AML-193 (cell line): ENCODE measurements at places on chromosomes 16 and 17.
A peak's percentile ranks its signal among the peaks of the same experiment; 100 is the strongest.

DNA sequence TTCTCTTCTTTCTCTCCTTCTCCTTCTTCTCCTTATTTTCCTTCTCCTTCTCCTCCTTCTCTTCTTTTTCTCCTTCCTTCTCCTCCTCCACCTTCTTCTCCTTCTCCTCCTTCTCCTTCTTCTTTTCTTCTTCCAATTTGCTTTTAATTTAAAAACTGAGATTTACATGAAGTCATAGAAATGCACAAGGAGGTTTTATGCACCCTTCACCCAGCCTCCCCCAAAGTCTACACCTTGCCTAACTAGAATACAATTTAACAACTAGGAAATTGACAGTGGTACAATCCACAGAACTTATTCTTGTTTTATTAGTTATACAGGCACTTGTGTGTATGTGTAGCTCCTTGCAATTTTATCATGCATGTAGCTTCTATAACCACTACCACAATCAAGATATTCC, 826.7 kb downstream of the KCNJ2 start:
- no peak for DNase-seq

GRCh38 chr17:58335061-58335731, 6.6 kb upstream of the TSPOAP1 start:
- DNase-seq: no peak

- DNase-seq: peak; percentile 91
Measured at GRCh38 chr16:58425756-58426494, 33.7 kb downstream of the GINS3 start.

- DNase-seq: no peak
Measured at GRCh38 chr16:54244061-54244886, 42.3 kb downstream of the IRX3 start.

DNA sequence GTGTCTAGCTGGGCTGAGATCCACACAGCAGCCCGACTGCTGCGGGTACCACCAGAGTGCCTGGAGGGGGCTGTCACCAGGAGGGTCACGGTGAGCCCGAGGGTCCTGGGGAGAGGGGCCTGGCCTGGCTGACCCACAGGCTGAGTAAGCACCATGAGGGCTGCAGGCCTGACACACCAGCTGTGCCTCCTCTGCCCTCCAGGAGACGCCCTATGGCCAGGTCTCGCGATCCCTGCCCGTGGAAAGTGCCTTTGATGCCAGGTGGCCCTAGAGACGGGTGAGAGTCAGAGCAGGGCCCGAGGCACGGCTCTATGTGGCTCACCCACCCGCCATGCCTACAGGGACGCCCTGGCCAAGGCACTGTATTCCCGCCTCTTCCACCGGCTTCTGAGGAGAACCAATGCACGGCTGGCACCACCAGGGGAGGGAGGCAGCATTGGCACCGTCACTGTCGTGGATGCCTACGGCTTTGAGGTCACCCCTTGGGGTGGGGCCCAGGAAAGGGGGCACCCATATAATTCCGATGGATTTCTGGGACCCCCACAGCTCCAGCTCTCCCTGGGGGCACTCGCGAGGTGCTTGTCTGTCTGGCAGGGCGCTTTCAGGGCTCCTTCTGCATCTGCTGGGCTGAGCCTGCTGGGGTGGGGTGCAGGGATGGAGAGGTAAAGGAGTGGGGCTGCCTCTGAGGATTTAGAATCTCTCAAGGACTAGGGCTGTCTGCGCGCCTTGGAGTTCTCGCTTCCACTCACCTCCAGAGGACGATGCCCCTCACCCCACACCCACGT, 7.1 kb downstream of the MYO15B start:
- no peak for DNase-seq

GRCh38 chr16:59586331-59586730, 852.2 kb upstream of the GOT2 start:
- no peak for DNase-seq

DNA sequence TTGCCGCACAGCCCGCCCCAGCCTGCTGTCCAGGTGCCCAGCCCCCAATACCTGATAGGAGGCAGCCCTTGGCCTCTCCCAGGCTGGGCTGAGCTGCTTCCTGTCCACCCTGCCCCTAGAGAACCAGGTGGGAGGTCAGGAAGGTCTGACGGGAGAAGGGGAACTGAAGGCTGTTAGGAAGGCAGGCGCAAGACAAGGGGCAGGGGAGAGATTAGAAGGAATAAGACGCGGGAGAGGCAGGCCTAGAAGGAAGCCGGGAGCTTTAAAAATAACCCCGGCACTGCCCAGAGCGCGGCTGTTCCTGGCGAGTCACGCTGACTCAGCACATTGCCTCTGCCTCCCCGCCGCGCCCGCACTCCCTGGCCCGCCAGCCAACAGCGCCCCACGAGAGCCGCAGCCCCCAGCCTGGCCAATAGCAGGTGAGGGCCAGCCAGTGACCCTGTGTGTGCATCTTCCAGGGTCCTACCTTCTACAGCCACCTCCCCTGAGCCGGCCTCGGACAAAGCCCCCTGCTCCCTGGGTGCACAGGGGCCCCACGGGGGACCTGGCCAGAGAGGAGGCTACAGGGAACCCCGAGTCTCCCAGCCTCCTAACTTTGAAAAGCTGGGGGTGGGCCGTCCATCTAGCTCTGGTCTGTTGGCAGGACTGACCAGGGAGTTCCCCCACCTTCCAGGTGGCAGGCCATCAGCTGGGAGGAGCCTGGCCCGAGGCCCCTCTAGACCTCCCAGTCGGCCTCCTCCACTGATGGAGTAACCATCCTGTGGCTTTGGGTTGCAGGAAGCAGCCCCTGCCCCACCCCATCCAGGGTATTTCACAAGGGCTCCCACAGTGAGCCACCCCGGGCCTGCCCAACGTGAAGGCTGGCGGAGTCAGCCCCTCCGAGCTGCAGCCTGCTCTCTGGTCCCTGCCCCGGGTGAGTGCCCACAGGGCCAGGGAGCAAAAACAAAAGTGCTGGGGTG, 4.0 kb downstream of the MAFG start:
- peak; percentile 93 for DNase-seq

GRCh38 chr16:57299009-57299718, 14.7 kb upstream of the PLLP start:
- DNase-seq: peak; percentile 80

GRCh38 chr17:41894791-41895331, 23.9 kb downstream of the ACLY start:
- DNase-seq: no peak

GRCh38 chr17:10119203-10120108, 79.0 kb downstream of the GAS7 start:
- peak; percentile 66 for DNase-seq

- no peak for DNase-seq
Measured at GRCh38 chr17:42795061-42795460, 3.4 kb downstream of the COA3 start.

DNA sequence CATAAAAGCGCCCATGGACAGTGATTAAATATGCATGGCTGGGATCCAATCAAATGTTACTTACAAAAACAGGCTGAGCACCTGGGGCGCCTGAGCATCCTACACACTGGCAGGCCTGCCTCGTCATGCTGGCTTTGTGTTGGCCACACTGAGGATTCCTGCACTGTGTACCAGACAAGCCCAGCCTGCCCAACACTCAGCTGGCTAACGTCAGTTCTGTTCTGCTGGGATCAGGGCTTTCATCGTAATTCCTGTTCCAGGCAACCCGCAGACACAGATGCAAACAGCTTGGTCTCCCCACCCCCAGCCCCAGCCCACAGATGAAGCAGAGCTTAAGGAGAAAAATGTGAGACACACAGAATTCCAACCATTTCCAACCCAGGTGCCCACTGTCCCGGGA, 30.7 kb downstream of the PIMREG start:
- no peak for DNase-seq

DNA sequence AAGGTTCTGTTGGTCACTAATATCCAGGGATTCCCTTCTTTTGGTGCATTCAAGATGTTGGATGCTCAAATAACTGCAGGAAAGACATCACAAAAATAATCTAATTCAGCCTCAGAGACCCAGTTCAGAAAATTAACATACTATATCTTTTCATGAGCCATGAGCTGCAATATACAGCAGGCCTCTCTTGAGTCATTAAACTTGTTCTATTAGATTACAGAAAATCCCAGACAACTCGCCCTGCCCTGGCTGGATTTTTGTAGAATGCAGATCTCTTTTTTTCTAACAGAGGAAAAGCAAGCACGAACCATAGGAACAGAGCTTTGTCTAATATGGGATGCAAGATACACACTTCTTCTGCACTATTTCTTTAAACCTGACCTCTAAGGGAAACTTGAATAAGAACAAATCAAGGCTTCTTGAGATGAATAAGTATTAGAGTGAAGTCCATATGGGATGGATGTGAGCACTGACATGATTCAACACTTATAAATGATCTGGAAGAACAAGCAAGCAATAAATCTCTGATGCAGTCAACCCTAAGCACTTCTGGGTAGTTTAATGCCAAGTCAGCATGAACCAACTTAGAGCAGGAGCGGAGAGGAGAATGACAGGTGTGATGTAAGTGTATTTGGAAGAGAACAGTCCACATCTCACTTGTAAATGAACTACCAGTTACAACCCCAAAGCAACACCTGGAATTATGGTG, 70.7 kb upstream of the GNAO1 start:
- DNase-seq: no peak

DNA sequence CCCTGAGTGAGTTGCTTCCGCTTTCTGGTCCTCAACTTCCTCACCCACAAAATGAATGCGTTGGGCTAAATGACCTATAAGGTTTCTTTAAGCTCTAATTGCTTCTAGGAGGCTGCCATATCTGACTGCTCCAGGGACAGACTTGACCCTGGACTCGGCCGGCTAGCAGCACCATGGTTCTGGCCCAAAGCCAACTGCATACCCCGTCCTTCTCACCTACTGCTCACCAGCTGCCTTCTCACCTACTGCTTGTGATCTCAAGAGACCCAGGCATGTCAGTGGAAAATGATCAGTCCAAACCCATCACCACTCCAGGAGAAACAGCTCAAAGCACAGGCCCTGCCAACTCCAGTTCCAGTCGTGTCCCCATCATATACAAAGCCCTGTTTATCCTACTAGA, 124.3 kb upstream of the IRX5 start:
- no peak for DNase-seq

GRCh38 chr17:40563220-40564052, 1.8 kb downstream of the CCR7 start:
- DNase-seq: no peak

GRCh38 chr17:50222922-50223321, 21.5 kb upstream of the COL1A1 start:
- DNase-seq: no peak

DNA sequence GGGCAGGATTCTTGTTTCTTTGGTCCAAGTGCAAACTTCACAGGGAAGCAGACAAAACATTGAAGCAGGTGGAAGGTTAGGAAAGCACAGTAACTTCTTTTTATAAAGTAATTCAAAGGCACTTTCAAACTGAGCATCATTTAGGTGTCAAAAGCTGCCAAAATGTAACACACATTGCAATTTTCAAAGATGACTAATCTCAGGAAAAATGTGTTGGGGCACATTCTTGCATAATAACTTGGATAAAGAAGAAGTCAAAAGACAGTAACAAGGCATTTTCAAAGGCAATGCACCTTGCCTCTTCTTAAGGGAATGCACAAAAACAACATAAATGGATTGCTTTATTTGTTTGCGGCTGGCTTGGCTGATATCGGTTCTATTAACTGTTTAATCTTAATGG, 3.6 kb downstream of the KCNJ2 start:
- DNase-seq: peak; percentile 30

DNA sequence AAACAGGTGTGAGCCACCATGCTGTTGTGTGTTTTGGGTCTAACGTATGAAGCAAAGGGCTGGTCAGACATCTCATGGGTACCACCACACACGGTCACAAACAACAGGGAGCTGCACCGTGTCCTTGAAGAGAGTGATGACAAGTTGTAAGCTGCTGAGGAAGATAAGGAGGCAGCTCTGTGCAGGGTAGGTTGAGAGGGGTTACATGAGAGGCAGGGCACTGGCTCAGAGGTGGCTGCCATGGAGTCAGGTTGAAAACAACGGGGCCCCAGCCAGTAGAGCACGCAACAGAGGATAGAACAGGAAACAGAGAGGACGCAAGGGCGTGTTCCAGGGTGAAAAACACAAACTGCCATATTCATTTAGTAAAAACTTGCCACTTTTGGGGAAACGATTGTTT, 52.2 kb downstream of the TRARG1 start:
- no peak for DNase-seq

DNA sequence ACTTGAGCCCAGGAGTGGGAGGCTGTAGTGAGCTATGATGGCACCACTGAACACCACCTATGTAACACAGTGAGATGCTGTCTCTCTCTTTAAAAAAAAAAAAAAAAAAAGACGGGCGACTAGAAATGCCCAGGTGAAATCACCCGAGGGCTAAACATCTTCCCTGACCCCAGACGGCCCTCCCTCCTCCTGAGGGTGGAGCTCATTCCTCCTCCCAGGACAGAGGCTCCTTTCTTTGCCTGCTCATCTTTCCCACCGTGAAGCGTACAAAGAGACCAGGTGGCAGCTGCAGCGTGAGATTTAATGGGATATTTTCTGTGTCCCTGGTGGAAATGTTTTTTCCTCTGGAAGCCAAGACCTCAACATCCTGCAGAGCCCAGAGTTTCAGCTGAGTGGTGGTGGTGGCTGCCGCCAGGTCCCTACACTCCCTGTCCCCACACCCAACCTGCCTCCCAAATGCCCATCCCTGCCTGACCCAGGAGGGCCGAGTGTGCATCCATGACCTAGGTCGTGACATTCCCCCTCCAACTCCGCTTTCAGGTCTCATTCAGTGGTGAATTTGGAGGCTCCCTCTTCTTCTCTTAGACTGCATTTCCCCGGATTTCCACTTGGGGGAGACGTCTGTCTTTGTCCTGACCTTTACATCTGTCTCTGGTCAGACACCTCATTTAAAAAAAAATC, 14.4 kb upstream of the GPRC5B start:
- peak; percentile 19 for DNase-seq

- DNase-seq: no peak
Measured at GRCh38 chr16:35664091-35664693, 2204.8 kb downstream of the TP53TG3F start.
